ENCODE measurements at places on chromosomes 6 and 20.
A peak's percentile ranks its signal among the peaks of the same experiment; 100 is the strongest.

DNA sequence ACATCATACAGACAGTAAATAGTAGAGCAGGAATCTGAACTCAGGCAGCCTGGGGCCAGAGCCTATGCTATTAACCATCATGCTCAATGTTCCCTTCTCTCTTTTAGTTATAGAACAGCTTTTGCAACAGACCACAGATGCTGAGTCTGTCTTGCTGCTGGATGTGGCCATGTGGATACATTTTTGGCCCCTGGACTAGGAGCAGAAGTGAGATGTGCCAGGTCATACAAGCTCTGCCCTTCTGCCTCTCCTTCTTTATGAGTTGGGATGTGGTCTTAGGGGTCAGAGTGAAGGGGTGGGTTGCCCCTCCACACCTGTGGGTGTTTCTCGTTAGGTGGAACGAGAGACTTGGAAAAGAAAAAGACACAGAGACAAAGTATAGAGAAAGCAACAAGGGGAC, 14.6 kb upstream of the AARS2 start:
- DNase-seq: no peak
- no peak overlapping the region for H3K27ac ChIP-seq
- peaks cover 37% of the 10 kb centered on the region for H3K27me3 ChIP-seq
- H3K4me1 ChIP-seq: no peaks in the 10 kb centered on the region

DNA sequence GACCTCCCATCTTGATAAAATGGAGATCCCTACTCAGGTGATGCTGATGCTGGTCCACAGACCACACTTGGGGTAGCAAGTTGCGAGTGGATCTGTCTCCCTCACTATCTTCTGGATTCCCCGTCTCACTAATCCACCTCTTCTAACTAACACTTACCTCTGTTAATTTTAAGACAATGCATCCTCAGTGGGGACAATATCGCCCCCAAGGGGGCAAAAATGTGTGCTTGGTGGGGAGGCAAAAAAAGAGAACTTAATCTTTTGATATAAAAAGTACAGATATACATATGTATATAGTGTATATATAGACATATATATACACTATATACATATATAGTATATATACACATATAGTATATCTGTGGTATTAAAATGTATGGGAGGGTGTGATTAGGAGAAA, 4.3 kb downstream of the LRFN2 start:
- no peak overlapping the region for H3K4me3 ChIP-seq
- H3K27me3 ChIP-seq: peaks cover 23% of the 10 kb centered on the region
- no peak for DNase-seq
- H3K27ac ChIP-seq: peak overlapping the region; percentile 12
- peaks cover 23% of the 10 kb centered on the region for H3K4me1 ChIP-seq
- H3K36me3 ChIP-seq: no peaks in the 10 kb centered on the region

- H3K36me3 ChIP-seq: peaks cover 21% of the 10 kb centered on the region
- H3K27me3 ChIP-seq: no peaks in the 10 kb centered on the region
- DNase-seq: no peak
- H3K27ac ChIP-seq: peak overlapping the region; percentile 90
Observed at GRCh38 chr6:154229786-154230185, 126.8 kb downstream of the IPCEF1 start.

GRCh38 chr6:169997187-169997929, 245.9 kb downstream of the ERMARD start:
- no peaks in the 10 kb centered on the region for H3K4me1 ChIP-seq
- no peak overlapping the region for H3K27ac ChIP-seq
- no peak for DNase-seq
- H3K4me3 ChIP-seq: no peak overlapping the region
- H3K27me3 ChIP-seq: no peaks in the 10 kb centered on the region
- no peaks in the 10 kb centered on the region for H3K36me3 ChIP-seq

DNA sequence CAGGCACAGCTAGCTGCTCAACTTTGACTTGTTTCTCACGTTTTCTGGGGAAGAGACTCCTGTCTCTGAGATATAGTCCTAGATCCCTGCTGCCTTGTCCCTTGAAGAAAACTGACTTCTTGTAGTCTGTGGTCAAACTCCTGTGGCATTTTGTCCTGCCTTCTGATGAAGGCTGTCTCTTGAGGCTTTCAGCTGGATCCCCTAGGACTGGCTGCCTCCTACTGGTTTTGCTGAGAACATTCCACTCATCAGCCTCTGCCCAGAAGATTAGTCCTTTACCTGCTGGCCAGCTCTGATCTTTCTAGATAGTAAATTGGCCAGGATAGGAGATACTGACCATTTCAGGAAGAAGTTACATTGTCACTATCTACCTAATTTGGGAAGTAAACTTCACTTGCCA, 71.9 kb upstream of the CNR1 start:
- no peak overlapping the region for H3K27ac ChIP-seq
- DNase-seq: no peak
- H3K36me3 ChIP-seq: no peaks in the 10 kb centered on the region
- no peak overlapping the region for H3K4me3 ChIP-seq

DNA sequence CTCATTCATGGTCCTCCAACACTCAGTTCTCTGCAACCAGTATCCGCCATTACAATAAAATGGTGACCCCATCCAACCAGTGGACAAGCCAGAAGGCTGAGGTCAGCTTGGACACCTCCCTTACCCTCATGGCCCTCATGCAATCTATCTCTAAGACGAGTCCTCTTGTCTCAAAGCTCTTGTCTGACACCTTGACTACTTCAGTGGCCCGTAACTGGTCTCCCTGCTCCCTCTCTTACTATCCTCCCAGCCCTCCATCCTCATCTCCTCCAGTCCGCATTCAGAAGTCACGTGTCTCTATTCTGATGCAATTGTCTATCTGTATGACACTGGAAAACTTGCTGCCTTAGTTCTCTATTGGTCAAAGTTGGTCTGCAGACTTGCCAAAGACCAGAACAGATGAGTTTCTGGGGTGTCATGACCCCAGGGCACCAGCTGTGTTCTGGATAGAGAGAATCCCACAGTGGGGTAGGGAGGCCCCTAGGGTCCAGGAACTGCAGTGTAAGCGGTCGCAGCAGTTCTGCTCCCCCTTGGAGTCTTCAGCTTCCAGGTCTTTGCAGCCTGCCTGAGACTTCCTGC, 59.6 kb upstream of the RNF24 start:
- H3K27me3 ChIP-seq: no peaks in the 10 kb centered on the region
- H3K4me1 ChIP-seq: no peaks in the 10 kb centered on the region
- no peaks in the 10 kb centered on the region for H3K36me3 ChIP-seq
- no peak overlapping the region for H3K27ac ChIP-seq
- H3K4me3 ChIP-seq: no peak overlapping the region
